ENCODE measurements at places on chromosomes 16 and 17.

DNA sequence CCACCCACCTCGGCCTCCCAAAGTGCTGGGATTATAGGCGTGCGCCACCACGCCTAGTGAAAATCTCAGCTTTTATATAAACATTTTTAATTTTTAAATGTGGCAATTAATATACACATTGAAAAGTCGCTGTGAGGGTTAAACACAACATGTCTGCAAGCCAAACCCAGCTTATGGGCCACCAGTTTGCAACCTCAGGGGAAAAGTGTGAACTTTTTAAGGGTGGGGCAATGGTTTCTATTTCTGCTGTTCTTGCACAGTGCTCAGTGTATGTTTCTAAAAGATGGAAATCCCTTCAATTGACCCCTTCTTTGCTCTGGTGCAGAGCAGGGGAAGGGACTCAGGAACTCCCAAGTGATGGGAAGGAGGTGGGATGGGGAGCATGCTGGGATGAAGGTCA is 18.3 kb upstream of the SUPT4H1 start:
- DNase-seq = no peak

- no peak for DNase-seq
Measured at GRCh38 chr16:35687781-35688180, 2228.4 kb downstream of the TP53TG3F start.

GRCh38 chr16:88821168-88821850 is 9.6 kb upstream of the APRT start:
- DNase-seq = no peak

DNA sequence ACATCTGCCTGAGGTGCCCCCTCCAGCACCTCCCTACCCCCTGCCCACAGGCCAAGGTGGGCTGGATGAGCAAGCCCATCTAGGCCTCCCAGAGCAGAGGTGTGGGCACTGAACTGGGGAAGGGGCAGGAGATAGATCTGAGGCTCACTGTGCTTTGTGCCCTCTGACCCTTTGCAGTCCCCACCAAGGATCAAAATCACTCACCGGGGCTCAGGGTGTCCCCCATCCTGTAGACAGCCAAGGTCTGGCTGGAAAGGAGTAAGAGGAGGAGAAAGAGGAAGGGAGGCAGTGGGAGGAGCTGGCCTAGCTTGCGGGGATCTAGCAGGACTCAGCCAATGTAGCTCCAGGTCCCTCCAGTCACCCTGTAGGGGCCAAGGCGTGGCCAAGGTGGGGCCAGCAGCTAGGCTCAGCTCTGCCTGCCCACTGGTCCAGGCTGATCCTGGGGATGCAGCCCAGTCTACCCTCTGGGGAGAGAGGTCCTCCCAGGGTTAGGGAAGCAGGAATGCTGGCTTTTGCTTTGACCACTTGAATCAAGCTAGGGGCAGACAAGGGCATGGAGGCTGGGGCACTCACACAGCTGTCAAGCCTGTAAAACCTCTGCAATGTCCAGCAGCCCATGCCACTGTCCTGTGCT is 1.8 kb downstream of the SLC12A4 start:
- no peak for DNase-seq

DNA sequence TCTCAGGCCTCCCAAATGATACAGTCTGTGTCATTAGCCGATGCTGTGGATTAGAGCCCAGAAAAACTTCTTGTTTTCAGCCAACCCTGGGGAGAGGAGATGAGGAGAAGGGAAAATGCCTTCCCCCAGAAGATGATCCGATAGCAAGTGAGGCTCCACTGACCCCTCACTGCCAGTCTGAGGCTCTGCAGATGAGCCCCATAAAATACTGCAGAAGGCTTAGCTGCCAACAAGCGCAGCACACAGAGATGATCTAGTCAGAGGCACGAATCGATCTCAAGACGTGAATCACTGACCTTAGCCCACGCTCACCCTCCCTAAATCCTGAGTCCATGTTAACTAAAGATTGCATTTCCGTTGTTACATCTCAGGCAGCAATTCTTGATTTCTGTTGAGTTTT is 31.5 kb downstream of the SALL1 start:
- no peak for DNase-seq

DNA sequence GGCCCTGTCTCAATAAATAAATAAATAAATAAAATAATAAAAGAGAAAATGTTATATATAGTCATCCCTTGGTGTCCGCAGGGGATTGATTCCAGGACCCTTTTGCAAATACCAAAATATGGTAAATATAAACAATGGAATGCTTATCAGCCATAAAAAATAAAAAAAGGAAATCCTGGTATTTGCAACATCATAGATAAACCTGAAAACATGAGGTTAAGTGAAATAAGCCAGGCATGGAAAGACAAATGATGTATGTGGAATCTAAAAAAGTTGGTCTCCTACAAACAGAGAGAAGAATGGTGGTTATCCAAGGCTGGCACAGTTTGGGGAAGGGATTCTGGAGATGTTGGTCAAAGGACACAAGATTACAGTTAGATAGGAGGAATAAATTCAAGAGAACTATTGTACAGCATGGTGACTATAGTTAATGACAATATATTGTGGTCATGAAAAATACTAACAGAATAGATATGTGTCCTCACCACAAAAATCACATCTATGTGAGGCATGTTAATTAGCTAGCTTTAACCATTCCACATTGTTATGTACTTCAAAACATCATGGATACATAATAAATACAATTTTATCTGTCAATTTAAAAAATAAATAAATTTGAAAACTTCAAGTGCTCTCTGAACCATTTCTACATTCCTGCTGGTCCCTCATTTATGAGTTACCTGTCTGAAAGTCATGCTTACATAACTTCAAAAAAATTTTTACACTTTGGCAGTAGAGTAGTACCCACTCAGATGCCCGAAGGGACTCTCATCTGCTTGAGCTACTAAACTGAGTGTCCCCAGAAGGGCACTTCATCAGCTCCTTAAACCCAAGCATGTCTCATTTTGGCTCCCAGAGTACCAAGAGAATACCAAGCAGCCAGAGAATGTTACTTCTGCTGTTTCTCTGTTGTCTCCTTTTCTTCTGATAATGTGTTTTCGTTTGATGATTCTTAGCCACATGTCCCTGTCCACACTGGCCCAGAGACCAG is 26.6 kb downstream of the N4BP1 start:
- no peak for DNase-seq
